ENCODE measurements at places on chromosomes 7 and 10. TPM values are rescaled to one million over a fixed set of nuclear protein-coding genes. Genes with fewer than 3 reads are reported as not detected.

Gene BICC1
- under 0.01 TPM for total RNA-seq

Gene GPR141
- not detected for total RNA-seq

Gene HSPB1
- total RNA-seq = 107 TPM

Gene SLC25A13
- 31.5 TPM for total RNA-seq

Gene HHEX
- total RNA-seq = 50.5 TPM

Gene PON1
- not detected for total RNA-seq
